ENCODE measurements at places on chromosomes 5 and 9. TPM values are rescaled to one million over a fixed set of nuclear protein-coding genes. Genes with fewer than 3 reads are reported as not detected.

MARVELD2 gene
- 17.6 TPM for polyA plus RNA-seq

C5orf63 gene
- 7.2 TPM for polyA plus RNA-seq

GGTA1 gene
- polyA plus RNA-seq: not detected

LCN15 gene
- not detected for polyA plus RNA-seq

FAXDC2 gene
- 7.1 TPM for polyA plus RNA-seq

PKD2L2 gene
- not detected for polyA plus RNA-seq

MSX2 gene
- 2.7 TPM for polyA plus RNA-seq

FBXL7 gene
- polyA plus RNA-seq: 0.22 TPM

GNE gene
- polyA plus RNA-seq: 11.7 TPM

GPR150 gene
- polyA plus RNA-seq: 0.07 TPM

POLE3 gene
- 69.0 TPM for polyA plus RNA-seq

SH3GL2 gene
- polyA plus RNA-seq: not detected

ARL14EPL gene
- not detected for polyA plus RNA-seq

SH3RF2 gene
- polyA plus RNA-seq: 50.4 TPM

FOXD1 gene
- 2.9 TPM for polyA plus RNA-seq

SLC45A2 gene
- polyA plus RNA-seq: not detected

SLC6A7 gene
- not detected for polyA plus RNA-seq

STKLD1 gene
- not detected for polyA plus RNA-seq
